ENCODE measurements at places on chromosomes 3 and 15.

- no peak for DNase-seq
Observed at GRCh38 chr3:129101370-129102138, 20.1 kb downstream of the RAB43 start.

DNA sequence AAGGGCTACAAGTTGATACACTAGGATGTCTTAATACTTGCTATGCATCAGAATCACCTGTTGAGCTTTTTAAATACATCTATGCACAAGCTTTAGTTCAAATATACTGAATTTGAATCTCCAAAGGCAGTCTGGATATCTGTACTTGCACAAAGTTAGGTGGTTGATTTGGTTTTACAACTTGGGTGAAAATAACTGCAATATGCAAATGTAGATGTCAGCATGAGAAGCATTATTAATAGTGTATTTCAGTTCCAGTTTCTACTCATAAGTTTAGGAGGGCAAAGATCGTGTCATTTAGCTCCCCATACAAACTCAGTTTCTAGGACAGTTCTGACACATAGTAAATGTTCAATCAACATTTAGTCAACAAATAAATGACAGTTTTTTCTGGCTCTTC, 25.6 kb downstream of the IQCB1 start:
- DNase-seq, result no peak

GRCh38 chr3:54299169-54299935, 177.0 kb downstream of the CACNA2D3 start:
- DNase-seq, result no peak

DNA sequence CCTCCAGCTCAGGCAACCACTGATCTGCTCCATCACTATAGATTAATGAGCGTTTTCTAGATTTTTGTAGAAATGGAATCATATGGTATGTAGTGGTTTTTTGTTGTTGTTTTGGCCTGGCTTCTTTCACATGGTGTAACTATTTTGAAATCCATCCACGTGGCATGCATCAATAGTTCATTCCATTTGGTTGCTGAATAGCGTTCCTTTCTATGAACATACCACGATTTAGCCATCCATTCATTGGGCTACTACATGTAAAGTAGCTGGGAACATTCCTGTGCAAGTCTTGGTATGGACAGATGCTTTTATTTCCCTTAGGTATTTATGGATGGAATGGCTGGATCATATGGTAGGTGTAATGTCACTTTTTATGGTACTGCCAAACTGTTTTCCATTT, 10.7 kb upstream of the CHSY1 start:
- no peak for DNase-seq

- no peak for DNase-seq
Observed at GRCh38 chr3:133477487-133477886, 77.6 kb downstream of the BFSP2 start.

- DNase-seq, result no peak
Observed at GRCh38 chr3:175105066-175105465, 245.9 kb downstream of the NAALADL2 start.

- peak; percentile 54 for DNase-seq
Observed at GRCh38 chr3:129352045-129352444, 73.4 kb downstream of the HMCES start.

DNA sequence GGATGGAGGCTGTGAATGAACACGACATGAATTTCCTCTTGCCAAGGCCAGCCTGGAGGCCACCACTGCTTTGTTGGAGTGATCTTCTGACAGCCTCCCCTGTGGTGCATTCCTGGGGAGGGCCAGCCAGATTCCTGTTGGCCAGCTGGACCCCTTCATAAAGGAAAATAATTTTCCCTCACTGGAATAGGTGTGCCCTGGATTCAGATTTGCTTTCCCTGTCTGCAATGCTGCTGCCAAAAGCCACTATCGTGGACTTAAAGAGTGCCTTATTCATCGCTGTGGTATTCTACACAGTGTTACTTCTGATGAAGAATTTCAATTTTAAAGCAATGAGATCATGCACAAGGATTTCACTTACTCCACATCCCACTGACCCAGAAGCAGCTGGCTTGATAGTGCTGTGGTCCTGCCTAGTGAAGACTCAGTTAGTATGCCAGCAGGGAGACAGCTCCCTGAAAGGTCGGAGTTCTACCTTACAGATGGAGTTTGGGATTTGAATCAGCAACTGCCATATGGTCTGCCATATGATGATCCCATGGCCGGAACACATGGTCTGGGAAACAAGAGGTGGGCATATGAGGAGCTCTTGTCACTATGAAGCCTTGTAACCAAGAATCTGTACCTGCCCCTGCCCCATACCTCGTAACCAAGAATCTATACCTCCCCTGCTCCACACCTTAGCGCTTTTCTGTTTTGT, 145.2 kb downstream of the KLF13 start:
- DNase-seq, result peak; percentile 5

DNA sequence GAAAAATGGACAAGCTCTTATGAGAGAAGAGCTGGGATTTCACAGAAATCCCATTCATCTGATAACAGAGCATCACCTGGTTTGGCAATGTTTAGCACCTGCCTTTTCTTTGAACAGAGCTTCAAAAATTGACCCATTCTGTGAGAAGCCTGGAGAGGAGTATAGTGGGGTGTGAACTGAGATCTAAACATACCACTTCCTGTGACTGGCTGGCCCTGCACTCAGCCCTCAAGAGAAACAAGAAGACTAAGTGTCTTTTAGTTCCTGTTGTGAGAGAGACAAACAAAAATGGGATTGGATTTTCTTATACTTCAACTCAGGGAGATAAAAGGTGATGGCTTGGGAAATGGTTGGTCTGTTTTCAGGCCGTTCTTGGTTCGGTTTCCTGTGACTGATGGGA, 1060.2 kb downstream of the ROBO1 start:
- no peak for DNase-seq

- no peak for DNase-seq
Observed at GRCh38 chr15:36737430-36737891, 158.0 kb downstream of the CDIN1 start.

DNA sequence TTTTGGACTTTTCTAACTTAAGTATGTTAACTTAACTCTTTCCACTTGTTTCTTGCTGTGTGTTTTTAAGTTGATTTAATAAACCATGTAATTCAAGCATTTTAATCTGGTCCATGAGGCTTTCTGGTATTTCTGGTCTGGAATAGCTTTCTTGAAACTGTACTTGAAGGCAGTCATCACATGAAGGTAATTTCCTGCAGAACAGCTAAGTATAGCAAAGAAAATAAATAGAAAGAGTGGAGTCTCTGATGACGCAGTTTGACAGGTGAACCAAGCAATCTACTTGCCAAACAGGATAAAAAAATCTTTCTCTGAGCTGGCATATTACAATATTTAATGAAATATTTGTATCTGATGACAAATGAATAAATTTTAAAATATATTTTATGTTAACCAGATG, 74.9 kb downstream of the BTLA start:
- DNase-seq, result no peak

GRCh38 chr15:90907838-90908507, 4.9 kb downstream of the MAN2A2 start:
- DNase-seq, result no peak

- no peak for DNase-seq
Observed at GRCh38 chr3:136653628-136654027, 98.5 kb downstream of the STAG1 start.

- no peak for DNase-seq
Observed at GRCh38 chr3:116474032-116474780, 28.9 kb upstream of the LSAMP start.

GRCh38 chr3:172461530-172462138, 13.4 kb upstream of the GHSR start:
- no peak for DNase-seq

DNA sequence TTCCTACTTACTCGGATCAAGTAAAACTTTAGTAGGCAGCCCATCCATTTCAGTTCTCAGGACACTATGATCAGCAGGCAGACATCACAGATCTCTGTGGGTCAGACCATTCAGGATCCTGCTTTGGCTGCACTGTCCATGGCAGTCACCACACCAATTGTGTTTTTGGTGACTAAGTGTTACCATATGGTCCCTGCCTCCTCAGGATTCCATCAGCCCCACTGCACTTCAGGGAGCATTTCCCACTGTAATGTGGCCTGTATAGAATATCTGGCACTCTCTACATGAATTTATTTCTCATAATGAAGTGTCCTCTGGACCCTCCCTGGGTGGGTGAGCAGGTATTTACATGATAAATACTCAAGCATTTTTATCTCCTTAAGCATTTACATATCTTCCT, 41.3 kb downstream of the ZNF445 start:
- DNase-seq, result no peak

DNA sequence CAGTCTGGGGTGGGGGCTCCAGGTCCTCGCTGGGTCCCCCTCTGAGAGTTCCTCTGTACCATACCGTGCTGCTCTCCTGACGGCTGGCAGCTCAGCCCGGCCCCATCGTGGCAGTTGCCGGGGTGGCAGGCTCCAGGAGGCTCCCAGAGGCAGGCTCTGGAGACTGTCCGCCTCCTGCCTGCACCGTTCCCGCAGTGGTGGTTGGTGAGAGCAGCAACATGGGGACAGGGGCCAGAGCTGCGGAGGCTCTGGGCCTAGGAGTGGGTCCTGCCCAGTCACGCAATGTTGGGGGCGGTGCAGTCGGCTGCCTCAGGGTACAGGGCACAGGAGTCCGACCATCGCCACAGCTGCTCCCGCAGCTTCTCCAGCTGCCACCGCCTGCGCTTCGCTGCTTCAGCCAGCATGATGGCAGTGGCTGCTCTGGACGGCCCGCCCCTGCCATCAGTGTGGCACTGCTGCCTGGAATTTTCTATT, 492.7 kb downstream of the AGBL1 start:
- DNase-seq, result peak; percentile 48

DNA sequence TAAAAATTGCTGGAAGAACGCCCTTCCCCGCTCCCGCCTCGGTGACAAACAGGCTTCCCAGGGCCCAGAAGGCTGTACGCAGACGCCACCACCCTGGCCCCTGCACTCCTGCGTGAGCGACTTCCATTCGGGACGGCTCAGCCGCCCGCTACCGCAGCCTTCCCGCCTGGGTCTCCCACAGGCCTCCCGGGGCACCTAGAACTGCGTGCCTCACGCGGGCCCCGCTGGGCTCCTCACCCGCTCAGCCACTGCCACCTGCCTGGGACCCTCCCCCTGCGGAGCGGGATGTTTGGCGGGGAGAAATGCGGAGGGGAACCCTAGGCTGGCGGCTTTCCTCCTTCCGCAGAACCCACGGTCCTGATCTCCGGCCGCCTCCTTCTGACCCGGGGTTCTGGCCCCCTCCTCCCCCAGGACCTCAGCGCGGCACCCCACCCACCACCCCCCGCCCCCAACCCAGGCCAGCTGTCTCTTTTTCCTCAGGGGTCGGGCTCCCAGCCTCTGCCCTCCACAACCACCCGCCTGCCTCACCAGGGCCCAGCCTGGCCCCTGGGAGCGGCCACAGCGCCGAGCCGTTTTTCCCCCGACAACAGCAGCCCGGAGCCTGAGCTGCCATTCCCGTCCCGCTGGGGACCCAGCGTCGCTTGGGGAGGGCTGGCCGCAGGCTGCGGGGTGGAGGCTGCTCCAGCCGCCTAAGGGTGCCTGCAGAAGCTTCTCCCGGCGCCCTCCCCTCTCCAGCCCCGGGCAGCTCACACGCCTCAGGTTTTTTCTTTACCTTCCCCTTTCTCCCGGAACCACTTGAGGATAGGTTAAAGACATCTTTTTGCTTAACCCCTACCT, 27.6 kb upstream of the RAB7A start:
- peak; percentile 63 for DNase-seq

- DNase-seq, result no peak
Observed at GRCh38 chr3:72265256-72266015, 480.5 kb upstream of the PROK2 start.

DNA sequence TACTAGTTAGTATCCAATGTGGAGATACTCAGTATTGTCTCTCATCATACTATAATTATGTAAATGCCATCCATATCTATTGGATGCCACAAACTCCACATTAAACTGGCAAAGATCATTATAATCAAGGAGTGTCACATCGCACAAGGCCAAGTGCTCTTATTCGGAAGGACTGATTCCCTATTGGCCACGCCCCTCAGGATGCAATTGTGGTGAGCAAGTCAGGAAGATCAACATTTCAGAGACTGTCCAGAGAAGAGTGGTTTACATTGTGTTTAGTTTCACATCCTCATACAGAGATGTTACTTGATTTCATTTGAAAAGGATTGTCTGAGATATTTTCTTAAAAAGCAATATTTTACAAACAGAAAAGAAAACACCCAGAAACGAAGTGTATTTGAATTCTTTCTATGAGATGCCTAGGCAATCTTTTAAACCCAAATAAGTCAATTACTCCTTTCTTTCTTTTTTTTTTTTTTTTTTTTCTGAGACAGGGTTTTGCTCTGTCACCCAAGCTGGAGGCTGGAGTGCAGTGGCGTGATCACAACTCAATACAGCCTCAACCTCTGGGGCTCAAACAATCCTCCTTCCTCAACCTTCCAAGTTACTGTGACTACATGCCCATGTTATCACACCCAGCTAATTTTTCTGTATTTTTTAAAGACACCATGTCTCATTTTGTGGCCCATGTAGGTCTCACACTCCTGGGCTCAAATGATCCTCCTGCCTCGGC, 369.1 kb downstream of the RBMS3 start:
- no peak for DNase-seq

- DNase-seq, result no peak
Observed at GRCh38 chr3:71652781-71653413, 69.4 kb upstream of the FOXP1 start.

DNA sequence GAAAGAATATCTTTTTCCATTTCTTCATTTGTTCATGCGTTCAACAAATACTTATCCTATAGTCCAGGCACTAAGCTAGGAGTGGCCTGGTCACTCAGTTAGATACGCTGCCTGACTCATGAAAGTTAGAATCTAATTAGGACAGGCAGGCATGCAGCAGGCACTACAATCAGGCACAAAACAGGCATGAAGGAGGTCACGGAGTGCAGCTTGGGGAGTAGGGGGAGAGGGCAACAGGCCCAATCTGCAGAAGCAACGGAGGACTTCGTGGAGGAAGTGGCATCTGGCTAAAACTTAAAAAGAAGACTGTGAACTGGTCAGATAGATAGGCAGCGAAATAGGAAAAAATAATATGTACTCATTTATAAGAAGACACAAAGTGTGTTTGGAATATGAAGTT, 420.9 kb downstream of the MAGI1 start:
- no peak for DNase-seq

- DNase-seq, result no peak
Observed at GRCh38 chr3:132062535-132062934, 27.7 kb upstream of the CPNE4 start.

- no peak for DNase-seq
Observed at GRCh38 chr15:66682865-66683264, 19.2 kb upstream of the SMAD6 start.

GRCh38 chr3:111967068-111967467, 11.8 kb upstream of the ABHD10 start:
- DNase-seq, result no peak

GRCh38 chr3:182746959-182747358, 46.3 kb upstream of the ATP11B start:
- no peak for DNase-seq

- no peak for DNase-seq
Observed at GRCh38 chr15:29322415-29322814, 52.8 kb upstream of the NSMCE3 start.

- DNase-seq, result no peak
Observed at GRCh38 chr3:107212618-107213017, 164.6 kb upstream of the CCDC54 start.

DNA sequence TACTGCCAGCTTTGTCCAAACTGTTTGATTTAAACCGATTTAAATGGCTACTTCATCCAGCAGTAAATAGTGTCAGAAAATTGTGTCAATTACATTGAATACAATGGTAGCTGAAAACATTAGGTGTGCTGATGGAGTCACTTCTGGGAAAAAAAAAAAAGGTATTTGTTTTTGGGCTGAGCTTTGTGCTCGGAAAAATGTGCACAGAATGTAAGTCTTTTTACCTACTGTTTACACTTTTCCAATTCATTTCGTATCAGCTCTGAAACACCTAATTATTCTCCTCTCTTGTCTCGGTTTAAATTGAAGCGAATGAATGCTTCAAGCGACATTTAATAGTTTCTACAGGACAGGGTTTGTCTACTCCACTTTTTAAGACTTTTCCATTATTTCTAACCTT, 1078.4 kb downstream of the ROBO1 start:
- DNase-seq, result no peak

Data from H9 (cell line).